Left ventricle myocardium superior (tissue), 1 donor: ENCODE measurements at places on chromosomes 11 and 22. TPM values are rescaled to one million over a fixed set of nuclear protein-coding genes. Genes with fewer than 3 reads are reported as not detected.

DNA sequence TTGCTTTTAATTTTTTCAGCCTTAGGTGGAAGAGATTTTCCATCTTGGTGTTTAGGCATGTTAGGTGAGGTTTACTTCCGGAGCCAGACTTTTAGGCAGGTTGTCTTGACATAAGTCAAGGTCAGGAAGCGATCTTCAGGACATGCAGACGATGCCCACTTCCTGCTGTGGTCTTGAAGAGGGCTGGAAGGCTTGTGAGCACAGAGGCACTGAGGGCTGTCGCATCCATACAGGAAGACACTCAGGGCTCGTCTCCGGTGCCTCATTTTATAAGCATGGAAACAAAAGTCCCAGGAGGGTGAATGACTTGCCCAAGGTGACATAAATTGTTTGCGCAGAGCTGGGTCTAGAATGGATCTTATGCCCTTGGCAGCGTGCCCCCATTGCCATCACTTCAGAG lies 30.8 kb downstream of the MARK2 start:
- DNase-seq = no peak

DNA sequence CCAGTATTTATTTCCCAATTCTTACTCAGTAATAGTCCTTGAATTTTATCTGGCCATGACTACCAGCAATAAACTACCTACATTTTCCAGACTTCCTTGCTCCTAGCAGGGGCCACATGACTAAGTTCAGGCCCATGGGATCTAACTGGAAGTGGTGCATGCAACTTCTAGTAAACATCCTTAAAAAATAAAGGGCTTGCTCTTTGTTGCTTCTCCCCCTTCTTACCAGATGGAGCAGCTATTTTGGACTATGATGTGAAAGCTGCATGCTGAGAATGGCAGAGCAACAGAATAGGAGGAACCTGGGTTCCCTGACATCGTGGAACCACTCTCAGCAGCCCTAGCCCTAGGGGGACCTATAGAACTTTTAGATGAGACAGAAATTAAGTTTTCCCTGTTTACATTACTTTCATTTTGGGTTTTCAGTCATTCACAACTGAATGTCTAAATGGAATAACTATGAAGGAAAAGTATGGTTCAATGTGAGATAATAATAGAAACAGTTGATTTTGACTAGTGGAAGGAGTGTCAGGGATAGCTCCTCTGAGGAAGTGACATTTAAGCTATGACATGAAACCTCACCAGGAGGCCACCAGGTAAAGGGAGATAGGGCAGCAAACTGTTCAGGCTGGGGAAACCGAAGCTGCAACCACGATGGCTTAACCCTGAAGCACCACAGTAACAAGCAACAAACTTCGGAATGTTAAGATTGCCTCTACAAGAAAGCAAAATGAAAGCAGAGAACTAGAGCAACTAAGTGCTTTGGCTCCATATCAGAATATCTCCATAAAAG lies 48.9 kb downstream of the PHF21A start:
- no peak for DNase-seq

GRCh38 chr22:49567899-49568750 lies 259.5 kb downstream of the BRD1 start:
- DNase-seq = peak; percentile 21

- no peak for DNase-seq
Measured at GRCh38 chr22:46991666-46992065, 229.2 kb downstream of the TBC1D22A start.

DNA sequence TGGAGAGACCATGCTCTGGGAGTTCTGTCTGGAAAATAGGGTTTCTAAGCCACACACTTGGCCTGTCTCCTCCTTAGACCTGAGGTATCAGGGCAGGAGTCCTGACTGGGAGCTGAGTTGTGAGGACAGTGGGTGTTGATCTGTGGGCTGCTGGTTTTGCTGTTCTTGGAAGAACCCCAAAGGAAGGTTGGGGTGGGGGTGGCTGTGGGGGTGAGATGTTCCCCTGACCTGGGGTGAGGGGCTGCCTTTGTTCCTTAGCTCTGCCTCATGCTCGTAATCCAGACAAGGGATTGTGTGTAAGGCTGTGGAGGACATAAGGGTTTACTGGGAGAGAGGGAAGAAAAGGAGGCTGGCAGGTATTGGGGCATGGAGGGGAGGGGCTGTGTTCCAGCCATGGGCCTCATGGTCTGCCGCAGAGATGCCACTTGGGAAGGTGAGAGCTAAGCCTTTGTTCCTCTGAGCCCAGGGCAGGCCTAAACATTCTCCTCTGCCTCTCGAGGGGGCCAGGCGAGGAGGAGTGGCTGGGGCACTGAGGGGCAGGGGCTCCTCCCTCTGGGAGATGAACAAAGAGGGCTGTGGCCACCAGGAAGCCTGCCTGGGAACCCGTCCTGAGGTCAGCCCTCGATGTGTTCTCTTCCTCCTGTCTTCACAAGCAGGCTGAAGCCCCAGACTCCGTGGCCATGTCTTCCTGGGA lies 4.4 kb downstream of the OTOG start:
- DNase-seq = no peak

The TMEM86A gene
- total RNA-seq = 4.5 TPM

The CLDN5 gene
- total RNA-seq = 25.5 TPM

The OR6T1 gene
- total RNA-seq = not detected

The MMP12 gene
- total RNA-seq = not detected
